NB4 (cell line): ENCODE measurements at places on chromosomes 5 and 9.
A peak's percentile ranks its signal among the peaks of the same experiment; 100 is the strongest.

DNA sequence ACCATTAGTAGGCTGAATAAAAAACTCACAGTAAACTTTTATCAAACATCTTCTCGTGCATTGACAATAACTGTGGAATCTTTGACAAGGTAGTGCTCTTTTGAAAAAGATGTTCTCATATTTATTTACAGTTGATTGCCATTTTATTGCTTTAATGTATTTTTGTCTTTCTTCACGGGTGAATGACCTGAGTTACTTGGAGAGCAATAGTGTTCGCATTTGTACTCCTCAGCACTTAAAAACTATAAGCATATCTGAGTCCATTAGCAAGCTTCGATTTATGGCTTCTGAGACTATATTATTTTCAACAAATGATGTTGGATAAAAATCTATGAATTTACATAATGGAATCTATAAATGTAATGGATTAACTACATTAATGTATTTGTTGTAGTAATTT, 1012.3 kb downstream of the CDH9 start:
- no peak for DNase-seq

DNA sequence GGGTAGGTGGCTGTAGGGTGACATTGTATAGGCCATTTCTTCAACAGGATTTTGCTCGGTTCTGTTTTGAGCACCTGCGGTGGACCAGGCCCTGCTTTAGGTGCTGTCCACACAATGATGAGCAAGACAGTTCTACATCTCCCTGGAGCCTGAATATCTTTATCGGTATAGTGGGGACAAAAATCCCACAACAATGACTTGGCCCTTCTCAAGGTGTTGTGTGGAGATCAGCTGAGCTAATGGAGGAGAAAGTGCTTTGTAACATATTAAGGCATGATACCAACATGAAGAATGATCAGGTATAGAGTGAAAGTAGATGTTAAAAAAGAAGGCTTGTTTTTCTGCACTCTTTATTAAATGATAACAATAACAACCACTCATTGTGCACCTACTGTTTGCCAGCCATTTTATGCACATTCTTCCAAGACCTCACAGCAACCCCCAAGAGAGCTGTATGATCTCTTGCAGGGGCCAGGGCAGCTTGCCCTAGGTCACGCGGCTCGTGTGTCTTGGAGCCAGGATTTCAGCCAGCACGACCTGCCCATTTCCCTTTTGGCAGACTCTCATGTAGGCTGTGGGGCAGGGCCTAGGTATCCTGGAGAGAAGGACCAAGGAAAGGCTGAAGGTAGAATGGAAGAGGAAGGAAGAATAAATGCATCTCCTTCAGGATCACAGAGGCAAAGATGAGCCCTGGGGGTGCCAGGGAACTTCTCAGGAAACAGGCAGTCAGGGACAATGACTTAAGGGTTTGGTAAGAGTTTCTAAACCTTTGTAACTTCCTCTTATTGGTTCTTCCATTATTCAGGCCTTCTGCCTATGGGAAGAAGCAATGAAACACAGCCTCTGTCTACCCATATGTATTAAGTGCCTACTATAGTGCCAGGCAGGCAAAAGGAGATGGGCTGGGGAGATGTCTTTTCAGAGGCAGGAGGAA, 50.0 kb upstream of the PPARGC1B start:
- DNase-seq = no peak

GRCh38 chr5:40043916-40044315, 619.1 kb upstream of the DAB2 start:
- no peak for DNase-seq

GRCh38 chr5:163916376-163916775, 411.0 kb downstream of the MAT2B start:
- DNase-seq = peak; percentile 95

DNA sequence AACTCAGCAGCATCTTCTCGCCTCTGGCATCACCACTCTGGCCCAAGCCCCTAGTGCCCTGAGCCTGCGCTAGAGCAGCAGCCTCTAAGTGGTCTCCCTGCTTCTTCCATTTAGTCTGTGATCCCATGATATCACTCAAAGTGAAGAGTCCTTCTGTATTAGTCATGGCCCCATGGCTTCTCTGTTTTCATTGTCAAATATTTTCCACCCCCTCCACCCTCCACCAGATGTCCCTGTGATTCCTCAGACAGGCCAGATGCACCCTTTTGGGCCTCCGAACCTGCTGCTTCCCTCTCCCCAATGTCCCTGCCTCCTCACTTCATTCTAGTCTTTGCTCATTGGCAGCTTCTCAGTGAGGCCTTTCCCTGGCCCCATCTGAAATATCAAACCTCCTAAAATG, 299.2 kb downstream of the SPOCK1 start:
- no peak for DNase-seq

DNA sequence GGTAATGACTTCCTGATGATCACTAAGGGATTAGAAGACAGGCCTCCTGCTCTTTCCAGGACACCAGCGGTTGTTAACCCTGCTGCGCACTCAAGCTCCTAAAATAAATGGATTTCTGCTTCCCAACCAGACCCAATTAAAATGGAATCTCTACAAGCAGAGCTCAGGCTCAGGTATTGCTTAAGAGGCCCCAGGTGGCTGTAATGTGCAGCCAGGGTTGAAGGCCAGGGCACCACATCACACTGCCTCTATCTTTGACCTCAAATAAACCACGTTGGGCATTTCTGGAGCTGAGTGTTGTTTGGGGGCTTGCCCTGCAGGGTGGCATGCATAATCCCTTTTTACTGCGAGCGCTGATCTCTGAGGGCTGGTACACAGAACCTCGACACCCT, 108.0 kb downstream of the FBXO38 start:
- DNase-seq = peak; percentile 25

GRCh38 chr5:111144352-111144930, 52.3 kb downstream of the WDR36 start:
- DNase-seq = no peak

GRCh38 chr9:92974161-92974661, 26.9 kb downstream of the FGD3 start:
- DNase-seq = no peak

DNA sequence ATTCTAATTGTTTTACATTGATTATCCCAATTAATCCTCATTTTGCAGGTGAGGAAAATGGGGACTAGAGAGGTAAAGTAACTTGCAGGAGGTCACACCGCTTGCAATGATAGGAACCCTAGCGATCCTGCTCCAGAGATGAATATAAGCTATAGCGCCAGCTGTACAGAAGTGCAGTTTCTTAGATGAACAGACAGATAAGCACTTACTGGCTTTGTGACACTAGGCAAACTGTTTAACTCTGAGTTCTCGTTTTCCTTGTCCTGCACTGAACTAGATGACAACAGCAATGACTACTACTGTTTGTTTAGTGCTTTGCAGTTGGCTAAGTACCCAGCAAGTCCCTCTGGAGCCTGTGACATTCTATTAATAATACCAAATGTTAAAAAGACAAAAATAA, 11.1 kb downstream of the LHX6 start:
- peak; percentile 81 for DNase-seq

DNA sequence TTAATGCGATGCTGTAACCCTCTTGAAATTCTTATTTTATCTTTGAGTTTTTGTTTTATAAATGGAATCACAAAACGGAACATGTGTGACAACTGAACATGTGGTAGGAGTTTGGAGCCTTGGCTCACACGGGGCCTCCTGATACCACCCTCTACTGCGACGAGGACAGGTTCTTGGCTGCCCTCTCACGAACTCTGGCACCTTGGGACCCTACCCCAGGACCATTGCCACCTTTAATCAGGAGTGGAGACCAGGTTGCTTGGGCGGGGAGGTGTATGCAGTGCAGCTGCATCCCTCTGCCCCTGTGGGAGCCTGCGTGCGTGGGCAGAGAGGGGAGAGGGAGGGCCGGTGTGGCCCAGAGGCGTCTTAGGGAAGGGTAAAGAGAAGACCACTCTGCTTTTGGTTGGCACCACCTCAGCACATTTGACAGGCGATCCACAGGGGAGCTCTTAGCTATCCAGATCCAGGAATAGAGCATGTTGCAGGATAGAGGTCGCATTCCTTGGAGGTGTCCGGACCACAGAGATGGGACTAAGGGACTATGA, 753.9 kb upstream of the PTPRD start:
- DNase-seq = no peak

- no peak for DNase-seq
Measured at GRCh38 chr9:93261735-93262523, 78.0 kb downstream of the WNK2 start.

DNA sequence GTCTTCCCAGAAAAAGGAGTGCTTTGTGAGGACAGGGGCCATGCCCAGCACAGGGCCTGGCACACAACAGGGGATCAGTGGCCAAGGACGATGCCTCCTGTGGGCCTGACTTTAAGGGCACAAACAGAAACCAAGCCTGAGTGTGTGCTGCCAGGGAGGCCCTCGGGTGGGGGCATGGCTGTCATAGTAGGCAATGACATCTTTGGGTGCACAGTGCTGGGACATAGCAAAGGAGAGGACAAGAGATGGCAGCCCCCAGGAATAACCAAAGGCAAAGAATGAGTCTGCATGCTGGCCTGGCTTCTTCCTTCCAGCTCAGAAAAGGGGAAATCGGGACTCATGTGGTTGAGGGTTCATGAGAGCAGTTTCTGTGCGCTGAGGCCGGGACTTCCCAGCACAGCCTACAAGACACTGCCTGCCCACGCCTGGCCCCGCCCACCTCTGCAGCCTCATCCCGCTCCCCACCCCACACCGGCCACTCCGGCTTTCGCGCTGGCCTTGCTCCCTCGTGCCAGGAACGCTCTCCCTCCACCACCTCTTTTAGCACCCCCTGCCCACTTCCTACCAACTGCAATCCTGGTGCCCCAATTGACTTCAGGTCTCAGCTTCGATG, 13.8 kb upstream of the LHX2 start:
- peak; percentile 77 for DNase-seq
